ENCODE measurements at places on chromosomes 13 and 19. TPM values are rescaled to one million over a fixed set of nuclear protein-coding genes. Genes with fewer than 3 reads are reported as not detected.

GRCh38 chr13:23921451-23921888, 24.2 kb upstream of the C1QTNF9B start:
- DNase-seq: peak; percentile 79

GRCh38 chr13:75444016-75444415, 38.0 kb downstream of the TBC1D4 start:
- no peak for DNase-seq

The NANOS3 gene
- 1.9 TPM for total RNA-seq

The ZNF560 gene
- total RNA-seq: not detected

GRCh38 chr13:114154476-114154875, 22.1 kb upstream of the RASA3 start:
- no peak for DNase-seq

Data from activated CD4-positive, alpha-beta T cell treated with anti-CD3 and anti-CD28 coated beads, Interleukin-2, amount 10 ng/mL, durations not matched to agents 24 days and 14 days (primary cell).